ENCODE measurements at places on chromosomes 5 and 9.
A peak's percentile ranks its signal among the peaks of the same experiment; 100 is the strongest.

- DNase-seq, result no peak
Observed at GRCh38 chr5:121350181-121350930, 501.3 kb upstream of the FTMT start.

DNA sequence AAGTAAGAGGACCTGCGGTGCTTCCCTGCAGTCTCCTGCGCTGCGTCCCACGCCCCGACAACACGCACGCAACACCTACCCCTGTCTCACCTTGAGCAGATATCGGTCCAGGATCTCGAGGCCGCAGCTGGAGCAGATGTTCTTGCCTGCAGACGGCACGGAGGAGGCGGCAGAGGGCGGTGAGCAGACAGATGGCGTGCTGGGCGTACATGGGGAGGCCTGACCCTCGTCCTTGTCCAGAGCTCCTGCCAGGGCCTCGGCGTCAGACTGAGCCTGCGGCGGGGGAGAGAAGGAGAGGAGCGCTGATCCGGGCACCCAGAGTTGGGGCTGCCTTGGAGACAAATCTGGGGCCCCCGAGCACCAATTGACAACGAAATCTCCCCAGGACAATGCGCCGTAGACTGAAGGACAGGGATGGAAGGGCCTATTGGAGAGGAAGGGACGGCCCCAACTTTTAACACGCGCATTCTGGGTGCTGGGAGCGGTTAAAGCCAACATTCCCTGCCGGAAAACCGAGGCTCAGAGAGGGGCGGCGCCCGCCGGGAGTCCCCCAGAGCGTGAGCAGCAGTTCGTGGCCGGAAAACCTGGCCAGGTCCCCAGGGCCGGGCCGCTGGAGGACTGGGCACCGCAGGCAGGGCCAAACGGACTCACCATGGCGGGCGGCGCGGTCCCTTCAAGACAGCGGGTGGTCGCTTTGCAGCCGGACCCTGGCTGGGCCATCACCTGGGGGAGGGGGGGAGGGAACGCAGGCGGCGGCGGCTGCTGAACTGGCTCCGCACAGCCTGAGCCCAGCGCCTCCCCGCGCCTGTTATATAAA is 1.8 kb downstream of the LHX6 start:
- DNase-seq, result peak; percentile 38

DNA sequence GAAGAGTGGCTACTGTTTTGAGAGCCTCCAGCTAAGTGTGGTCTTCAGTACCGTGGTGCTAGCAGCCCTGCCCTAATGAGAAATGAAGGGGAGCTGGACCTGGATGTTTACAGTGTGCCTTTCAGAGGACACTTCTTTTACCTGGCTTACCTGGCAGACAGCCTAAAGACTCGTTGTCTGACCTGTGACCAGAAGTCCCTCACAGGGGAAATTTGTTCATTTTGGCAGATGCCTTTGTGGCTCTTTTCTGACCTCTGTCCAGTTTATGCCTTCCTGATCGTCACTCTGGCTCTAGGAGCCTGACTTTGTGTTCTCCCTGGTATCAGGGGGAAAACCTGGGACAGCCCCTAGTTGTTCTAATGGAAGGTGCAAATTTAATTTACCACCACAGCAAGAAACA is 475.1 kb downstream of the DMRTA1 start:
- DNase-seq, result no peak

- DNase-seq, result no peak
Observed at GRCh38 chr5:145293716-145294115, 541.4 kb downstream of the PRELID2 start.

- no peak for DNase-seq
Observed at GRCh38 chr9:20473515-20474013, 148.7 kb downstream of the MLLT3 start.

DNA sequence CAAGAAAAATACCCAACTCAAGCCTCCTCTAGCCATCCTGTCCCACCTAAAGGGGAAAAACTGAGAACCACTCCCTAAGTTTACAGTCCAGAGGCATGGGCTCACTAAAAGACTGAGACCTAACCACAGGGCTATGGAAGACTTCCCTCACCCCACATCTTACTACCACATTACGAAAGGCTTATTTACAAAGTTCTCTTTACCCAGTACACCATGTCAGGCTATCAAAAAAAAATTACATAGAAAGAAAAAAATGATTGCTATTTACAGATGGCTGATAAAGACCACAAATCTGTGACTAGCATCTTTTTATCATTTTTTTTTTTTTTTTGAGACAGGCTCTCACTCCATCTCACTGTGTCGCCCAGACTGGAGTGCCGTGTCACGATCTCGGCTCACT is 69.7 kb upstream of the TNPO1 start:
- DNase-seq, result no peak

- no peak for DNase-seq
Observed at GRCh38 chr9:5569409-5569808, 59.1 kb downstream of the PDCD1LG2 start.

DNA sequence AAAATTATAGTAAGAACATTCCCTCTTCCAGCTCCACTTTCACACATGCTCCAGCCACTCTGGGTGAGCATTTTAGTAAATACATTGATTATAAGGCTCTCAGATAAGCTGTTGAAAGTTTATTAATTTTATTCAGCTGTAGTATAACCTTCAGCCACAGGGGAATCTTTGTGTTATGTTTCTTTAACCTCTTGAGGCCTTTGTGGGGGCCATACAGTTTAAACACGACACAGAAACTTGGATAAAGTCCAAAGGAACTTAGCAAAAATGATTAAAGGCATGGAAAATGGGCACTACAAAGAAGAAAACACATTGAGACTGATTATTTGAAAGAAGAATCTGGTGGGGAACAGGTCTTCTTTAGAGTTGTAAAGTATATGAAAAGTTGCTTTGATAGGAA is 70.2 kb downstream of the AOPEP start:
- no peak for DNase-seq

DNA sequence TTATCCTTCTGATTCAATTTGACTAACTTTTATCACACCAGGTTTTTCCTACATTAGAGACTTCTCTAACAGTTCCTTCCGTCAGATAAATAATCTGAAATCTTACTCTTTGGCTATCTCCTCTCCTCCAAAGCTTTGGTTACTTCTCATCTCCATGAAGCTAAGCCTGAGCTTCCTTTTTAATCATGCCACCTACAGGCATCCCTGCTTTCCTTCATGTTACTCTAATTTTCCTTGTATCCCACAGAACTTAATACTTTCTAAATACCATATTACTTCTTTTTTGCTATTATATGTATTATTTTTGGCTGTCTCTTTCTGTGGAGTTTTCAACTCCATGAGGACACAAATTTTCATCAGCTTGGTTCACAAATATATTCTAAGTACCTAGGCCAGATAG is 49.7 kb downstream of the C9 start:
- no peak for DNase-seq

GRCh38 chr9:69078069-69078468 is 42.5 kb downstream of the FXN start:
- no peak for DNase-seq

- DNase-seq, result peak; percentile 52
Observed at GRCh38 chr5:149317281-149318048, 27.8 kb upstream of the GRPEL2 start.

DNA sequence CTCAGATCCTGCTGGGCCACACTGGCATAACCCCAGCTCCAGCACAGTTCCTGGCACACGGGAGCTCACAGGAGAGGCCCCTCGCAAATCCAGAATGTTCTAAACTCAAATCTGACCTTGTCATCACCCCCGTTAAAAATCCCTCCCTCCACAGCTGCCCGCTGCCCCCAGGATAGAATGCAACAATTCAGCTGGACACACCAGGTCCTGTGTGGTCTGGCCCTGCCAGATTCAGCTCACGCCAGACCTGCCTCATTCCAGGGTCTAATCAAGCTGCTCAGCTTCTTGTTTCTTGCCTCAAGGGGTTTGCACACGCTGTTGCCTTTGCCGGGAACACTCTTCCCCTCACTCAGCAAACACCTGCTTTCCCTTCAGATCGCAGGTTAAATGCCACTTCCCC is 45.0 kb upstream of the ASS1 start:
- no peak for DNase-seq

DNA sequence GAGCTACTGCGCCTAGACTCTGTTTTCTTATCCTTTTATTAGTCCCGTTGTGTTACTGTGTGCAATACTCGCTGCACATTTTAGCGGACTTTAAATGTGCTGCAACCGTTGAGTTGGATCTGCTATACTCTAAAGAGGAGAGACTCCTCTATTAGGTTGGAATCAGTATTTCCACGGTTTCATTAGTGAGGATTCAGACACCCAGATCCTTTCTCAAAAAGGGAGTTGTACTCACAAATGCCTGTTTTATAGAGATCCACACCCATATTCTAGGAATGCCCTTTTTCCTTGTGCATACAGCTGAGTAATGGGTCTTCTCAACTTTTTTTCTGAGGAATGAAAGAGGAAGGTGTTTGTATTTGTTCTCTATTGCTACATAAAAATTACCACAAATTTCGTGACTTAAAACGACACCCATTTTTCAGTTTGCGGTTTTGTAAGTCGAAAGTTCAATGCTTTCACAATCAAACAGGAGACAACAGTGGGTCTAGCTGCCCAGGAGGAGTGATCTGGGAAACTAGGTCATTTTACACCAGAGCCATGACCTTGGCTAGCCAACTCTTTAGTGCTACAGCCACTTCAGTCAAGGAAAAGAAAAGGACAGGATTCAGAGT is 52.8 kb upstream of the SLC44A1 start:
- no peak for DNase-seq

All from HEK293T (cell line).